K562 (cell line): ENCODE measurements at places on chromosomes 6 and 20. TPM values are rescaled to one million over a fixed set of nuclear protein-coding genes. Genes with fewer than 3 reads are reported as not detected.
A peak's percentile ranks its signal among the peaks of the same experiment; 100 is the strongest.

Gene ROS1
- polyA plus RNA-seq = not detected in 2 replicates

Gene KCNQ5
- polyA plus RNA-seq = 2.0 and 2.5 TPM in 2 replicates

Gene FHL5
- not detected in 2 replicates for polyA plus RNA-seq

Gene SIRPD
- not detected in 2 replicates for polyA plus RNA-seq

Gene RNF114
- 55.9 and 76.9 TPM in 2 replicates for polyA plus RNA-seq

DNA sequence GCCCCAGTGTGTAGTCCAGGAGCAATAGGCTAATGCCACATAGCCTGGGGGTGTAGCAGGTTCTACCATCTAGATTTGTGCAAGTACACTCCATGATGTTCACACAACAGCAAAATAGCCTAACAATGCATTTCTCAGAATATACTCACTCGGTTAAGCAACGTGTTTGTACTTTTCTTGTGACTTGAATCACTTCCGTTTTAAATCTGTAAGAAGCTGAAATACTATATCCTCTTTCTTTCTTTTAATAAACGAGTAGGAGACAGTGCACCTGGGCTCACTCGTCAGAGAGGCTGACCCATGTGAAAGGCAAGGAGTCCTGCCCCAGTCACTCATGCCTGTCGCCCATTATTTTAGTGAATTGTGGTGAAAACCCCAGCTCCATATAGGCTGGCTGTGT lies 201.6 kb downstream of the FOXA2 start:
- DNase-seq = no peak

GRCh38 chr6:165978476-165978875 lies 189.2 kb downstream of the TBXT start:
- DNase-seq = no peak

DNA sequence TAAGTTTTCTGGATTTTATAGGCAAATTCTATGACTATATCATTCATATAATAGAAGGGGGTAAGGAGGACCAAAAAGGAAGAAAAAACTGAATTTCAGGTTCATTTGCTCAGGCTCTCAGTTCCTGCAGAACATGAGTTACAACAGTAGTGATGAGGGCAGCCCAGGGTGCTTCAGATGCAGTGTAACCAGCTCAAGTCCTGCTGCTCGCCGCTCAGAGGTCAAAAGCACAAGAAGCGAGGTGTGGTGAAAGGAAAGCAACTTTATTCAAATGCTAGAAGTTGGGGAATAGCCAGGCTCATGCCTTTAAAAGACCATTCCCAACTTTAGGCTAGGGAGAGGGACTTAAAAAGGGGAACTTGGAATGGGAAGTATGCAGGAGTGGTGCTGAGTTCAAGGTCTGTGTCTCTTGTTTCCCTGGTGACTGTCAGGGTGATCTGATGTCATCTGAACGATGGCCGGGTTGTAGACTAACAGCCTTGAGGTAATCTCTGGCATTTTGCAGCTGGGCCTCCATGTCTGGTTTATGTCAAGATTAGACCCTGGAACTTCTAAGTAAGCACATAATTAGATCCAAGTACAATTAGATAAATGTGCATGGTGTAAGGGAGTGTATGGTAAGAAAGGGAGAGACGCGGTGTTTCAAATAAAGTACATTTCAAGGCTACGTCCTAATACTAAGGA lies 14.5 kb upstream of the SEC63 start:
- no peak for DNase-seq

- no peak for DNase-seq
These were observed 301.8 kb downstream of the TBC1D7 start for GRCh38 chr6:13026557-13026956.

DNA sequence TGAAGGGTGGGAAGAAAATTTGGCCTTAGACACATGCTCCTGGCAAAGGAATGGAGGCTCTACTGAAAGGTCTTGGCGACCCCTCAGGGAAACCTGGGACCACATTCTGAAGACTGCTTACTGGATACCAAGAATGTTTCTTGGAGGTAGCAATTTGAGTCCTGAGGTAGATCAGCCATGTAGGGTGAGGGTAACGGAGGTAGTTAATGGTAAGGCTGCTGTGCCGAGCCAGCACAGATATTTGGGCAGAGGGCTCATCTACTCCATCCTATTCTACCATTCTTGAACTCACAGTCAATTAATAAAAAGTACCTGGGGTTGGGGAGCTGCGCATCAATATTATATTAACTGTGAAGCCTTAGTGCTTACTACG lies 401 bp upstream of the PHF3 start:
- DNase-seq = no peak

DNA sequence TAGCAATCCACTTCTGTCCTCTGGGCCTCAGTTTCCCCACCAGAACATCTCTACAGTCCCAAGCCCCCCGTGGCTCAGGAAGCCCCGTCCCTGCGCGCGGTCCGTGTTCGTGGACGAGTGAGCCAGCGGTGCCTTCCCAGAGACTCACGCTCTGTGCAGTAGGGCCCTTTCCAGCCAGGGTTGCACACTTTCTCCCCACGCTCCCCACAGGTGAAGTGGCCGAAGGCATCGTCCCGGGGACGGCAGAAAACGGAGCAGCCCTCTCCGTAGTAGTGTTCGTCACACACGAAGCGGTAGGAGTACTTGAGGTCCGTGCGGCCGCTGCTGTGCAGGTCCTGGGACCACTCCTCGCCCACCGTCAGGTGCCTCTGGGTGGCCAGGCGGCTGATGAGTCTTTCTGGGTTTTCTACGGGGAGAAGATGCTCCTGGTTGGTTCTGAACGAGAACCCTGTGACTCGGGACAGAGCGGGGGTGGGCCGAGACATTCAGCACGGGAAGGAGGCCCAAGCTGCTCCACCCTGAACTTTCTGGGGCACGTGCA lies 2.7 kb downstream of the DLL1 start:
- DNase-seq = no peak

GRCh38 chr6:99341862-99342455 lies 7.5 kb downstream of the FAXC start:
- DNase-seq = no peak

- DNase-seq = peak; percentile 94
These were observed 6.3 kb downstream of the ZKSCAN3 start for GRCh38 chr6:28355743-28356665.

- peak; percentile 97 for DNase-seq
These were observed at the start of gene CASS4 for GRCh38 chr20:56411759-56412472. TSS of gene CASS4 (plus strand) at chr20:56412260. CDS start at chr20:56412459, 199 bp downstream.

GRCh38 chr20:59663513-59664060 lies 59.2 kb downstream of the PHACTR3 start:
- no peak for DNase-seq

DNA sequence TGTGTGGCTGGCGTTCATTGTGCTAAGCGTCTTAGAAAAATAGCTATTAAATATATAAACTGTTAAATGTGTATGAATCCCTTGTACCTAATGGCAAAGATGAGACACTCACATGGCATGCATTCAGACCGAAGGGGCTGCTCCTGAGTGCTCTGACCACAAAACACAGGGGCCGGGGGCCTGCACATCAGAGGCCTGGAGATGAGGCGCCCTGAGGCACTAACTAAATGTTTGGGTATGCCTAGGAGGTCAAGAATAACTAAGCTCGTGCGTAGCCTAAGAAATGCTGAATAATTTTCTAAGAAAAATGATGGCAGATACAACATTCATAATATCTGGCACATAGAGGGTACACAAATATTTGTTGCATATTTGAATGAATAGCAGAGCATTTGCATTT lies 92.5 kb downstream of the PSMB1 start:
- no peak for DNase-seq

DNA sequence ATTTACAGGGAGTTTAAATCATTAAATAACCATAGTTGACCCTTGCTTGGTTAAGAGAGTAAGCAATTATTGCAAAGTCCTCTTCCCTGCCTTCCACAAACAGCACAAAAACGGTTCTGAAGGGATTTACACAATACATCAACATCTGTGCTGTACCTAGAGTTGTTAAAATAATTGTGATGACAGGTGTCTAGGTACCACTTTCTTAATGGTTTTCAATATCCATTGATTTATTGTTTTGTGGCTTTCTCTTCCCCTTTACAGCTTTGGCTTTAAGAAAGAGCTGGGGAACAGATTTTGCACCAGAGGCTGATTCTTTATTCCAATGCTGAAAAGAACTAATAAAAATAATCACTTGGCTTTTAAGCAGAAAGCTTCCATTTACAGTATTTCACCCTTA lies 598 bp upstream of the SOX4 start:
- no peak for DNase-seq

DNA sequence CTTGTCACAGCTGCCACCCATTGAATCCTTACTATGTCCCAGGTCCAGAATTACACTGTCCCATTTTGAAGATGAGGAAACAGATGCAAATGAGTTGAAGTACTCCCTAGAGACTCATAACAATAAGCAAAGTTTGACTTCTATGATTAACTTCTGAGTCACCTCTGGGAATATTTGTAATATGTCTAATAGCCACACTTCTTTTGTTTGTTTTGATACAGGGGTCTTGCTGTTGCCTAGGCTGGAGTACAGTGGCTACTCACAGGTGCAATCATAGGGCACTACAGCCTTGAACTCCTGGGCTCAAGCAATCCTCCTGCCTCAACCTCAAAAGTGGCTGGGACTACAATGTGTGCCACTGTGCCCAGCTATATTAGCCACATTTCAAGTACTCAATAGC lies 11.4 kb upstream of the SOX12 start:
- no peak for DNase-seq

GRCh38 chr20:19706463-19706862 lies 51.6 kb upstream of the RIN2 start:
- DNase-seq = no peak

- no peak for DNase-seq
These were observed 273.6 kb downstream of the PACRG start for GRCh38 chr6:163001330-163001729.

GRCh38 chr6:139240161-139241010 lies 51.4 kb downstream of the TXLNB start:
- DNase-seq = no peak
